ENCODE measurements at places on chromosomes 11 and 22. TPM values are rescaled to one million over a fixed set of nuclear protein-coding genes. Genes with fewer than 3 reads are reported as not detected.

Gene SLC6A5
- polyA plus RNA-seq, result 0.01 TPM

Gene SPTBN2
- polyA plus RNA-seq, result 18.6 TPM

Gene MPZL3
- 0.41 TPM for polyA plus RNA-seq

Gene DNAL4
- polyA plus RNA-seq, result 14.7 TPM

DNA sequence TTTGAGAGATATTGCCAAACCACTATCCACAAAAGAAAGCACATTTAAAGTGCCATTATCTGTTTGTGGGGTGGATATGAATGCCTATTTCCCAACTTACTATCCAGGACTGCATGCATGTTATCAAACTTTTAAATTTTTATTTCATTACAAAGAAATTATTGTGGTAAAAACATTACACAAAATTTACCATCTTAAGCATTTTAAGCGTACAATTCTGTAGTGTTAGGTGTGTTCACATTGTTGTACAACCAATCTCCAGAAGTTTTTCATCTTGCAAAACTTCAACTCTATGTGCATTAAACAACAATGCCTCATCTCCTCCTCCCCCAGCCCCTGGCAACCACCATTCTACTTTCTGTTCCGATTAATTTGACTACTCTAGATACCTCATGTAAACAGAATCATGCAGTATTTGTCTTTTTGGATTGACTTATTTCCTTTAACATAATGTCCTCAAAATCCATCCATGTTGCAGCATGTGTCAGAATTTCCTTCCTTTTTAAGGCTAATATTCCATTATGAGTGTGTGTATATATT lies 17.6 kb upstream of the CD44 start:
- no peak for DNase-seq
- H3K4me3 ChIP-seq, result no peak overlapping the region

DNA sequence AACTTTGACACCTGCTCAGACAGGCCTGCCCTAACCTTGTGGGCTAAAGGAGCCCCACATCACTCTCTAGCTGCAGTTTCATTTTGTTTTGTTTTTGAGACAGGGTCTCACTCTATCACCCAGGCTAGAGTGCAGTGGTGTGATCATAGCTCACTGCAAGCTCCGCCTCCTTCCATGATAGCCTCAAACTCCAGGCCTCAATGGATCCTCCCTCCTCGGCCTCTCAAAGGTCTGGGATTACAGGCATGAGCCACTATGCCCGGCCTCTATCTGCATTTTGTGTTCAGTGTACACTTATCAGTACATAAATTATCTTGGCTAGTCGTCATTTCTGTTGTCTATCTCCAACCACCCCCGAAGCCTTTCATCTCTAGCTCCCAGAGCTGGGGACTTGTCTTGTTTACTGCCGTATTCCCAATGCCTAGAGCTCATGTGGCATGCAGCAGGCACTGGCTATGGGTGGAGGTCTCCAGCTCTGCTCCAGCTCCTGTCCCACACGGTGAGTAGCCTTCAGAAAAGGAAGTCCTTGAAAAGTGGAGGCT lies 22.1 kb upstream of the PEX26 start:
- H3K4me3 ChIP-seq, result no peak overlapping the region
- peaks cover 13% of the 10 kb centered on the region for H3K4me1 ChIP-seq
- no peaks in the 10 kb centered on the region for H3K27me3 ChIP-seq

GRCh38 chr11:108824545-108824944 lies 159.7 kb downstream of the DDX10 start:
- no peak overlapping the region for H3K4me3 ChIP-seq
- no peaks in the 10 kb centered on the region for H3K36me3 ChIP-seq
- H3K27ac ChIP-seq, result no peak overlapping the region

DNA sequence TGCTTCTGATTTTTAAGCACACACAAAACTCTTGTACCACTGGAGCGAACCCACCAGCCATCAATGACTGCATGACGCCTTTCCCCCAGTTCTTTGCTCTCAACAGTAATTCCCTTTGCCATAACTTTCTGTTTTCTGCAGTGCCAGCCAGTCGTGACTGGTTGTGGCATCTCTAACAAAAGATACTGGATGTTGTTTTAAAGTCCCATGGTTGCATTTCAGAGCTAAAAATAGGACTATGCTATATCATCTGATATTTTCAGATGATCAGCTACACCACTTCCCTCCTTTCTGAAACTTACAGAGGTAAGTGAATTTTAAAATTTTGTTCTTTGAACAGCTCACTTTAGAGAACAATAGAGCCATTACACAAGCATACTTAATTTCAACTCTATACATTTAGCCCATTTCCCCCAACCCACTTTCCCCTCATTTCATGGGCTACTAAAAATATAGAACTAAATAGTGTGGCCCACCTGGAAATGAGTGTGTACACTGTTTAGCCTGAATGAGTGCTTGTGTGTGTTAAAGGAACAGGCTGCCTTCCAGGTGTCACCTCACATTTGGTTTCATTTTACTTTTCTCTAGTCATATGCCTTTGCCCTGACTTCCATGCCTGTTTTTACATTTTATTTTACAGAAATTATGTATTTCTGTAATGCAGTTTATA lies 136.9 kb upstream of the ZC3H12C start:
- no peak overlapping the region for H3K4me3 ChIP-seq
- no peak for DNase-seq
- H3K27me3 ChIP-seq, result no peaks in the 10 kb centered on the region
- H3K36me3 ChIP-seq, result no peaks in the 10 kb centered on the region
- H3K27ac ChIP-seq, result no peak overlapping the region

DNA sequence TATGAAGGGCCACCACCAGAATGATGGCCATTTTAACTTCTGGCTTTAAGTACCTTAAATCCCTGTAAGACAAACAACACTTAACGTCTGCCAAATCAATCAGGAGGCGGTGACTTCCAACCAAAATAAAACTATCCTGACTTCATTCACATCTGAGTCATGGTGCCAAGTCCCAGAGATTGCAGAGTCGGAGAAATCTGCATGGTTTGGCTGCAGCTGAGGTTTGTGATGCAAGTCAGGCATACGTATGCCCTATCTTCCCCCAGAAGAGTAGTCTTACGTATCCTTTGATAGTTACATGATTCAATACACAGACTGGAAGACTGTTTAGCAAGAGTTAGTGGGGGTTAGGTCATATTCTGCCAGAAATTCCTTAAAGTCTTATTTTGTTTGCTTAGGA lies 1.7 kb upstream of the GAB2 start:
- peak; percentile 81 for DNase-seq
- peaks cover 4% of the 10 kb centered on the region for H3K27me3 ChIP-seq
- no peaks in the 10 kb centered on the region for H3K36me3 ChIP-seq
- peaks cover 26% of the 10 kb centered on the region for H3K4me1 ChIP-seq
- H3K27ac ChIP-seq, result peak overlapping the region; percentile 72
- no peak overlapping the region for H3K4me3 ChIP-seq
